Frontal cortex (tissue), 4 donors: ENCODE measurements at places on chromosomes 16 and 17.

DNA sequence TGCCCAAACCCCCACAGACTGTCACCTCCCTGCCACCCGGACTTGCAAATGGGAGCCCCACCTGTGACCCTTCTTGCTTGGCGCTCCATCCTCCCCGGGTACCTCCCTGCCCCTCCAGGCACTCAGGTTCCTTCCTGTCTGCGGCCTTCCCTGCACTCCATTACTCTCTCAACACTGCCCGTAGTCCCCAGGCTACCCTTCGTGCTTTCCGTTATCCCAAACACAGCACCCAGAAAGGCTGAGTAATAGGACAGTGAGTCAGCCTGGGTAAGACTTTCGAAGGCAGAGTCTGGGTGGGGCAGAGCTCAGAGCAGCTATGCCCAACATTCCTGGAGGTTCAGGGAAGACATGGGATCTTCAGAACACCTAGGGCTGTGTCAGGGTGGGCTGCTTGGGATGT, 16.6 kb upstream of the C16orf74 start:
- DNase-seq = no peak

GRCh38 chr16:14249291-14250032, 178.3 kb downstream of the MRTFB start:
- no peak for DNase-seq

- DNase-seq = no peak
Measured at GRCh38 chr16:88406096-88407041, 23.6 kb downstream of the ZNF469 start.

DNA sequence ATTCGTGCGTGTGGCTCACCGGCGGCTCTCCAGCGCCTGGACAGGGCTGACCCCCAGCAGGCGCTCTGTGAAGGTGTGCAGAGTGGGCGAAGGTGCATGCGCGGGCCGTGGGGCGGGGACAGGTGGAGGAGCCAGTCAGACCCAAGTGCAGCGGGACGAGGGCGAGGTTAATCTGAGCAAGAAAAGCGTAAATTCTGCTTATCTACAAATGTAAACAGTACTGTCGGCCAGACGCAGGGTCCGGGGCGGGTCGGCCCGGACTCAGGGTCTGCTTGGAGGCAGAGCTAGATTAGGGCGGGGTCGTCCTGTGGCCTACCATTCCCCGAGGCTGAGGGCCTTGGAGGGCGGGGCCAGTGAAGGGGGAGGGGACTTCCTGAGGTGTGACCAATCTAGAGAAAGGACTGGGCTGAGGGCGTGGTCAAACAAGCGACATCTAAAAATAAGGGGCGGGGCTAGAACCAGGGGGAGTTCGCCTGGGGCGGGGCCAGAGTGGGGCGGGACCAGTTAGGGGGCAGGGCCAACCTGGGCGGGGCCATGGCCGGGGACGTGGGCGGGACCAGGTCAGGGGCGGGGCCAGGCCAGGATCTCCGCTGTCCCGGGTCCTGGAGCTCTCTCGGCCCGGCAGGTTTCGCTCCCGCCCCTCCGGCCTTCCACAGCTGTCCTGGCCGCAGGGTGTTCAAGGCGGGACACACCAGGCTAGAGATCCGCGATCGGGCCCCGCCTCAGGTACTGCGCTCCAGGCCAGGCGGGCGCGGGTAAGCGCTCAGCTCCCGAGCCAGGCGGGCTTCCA, at the start of gene SEC14L5:
Gene SEC14L5 (plus strand): TSS at position 611 of the 790 bp plus-strand sequence. CDS start 994 bp downstream, outside the sequence.
- peak; percentile 98 for DNase-seq

DNA sequence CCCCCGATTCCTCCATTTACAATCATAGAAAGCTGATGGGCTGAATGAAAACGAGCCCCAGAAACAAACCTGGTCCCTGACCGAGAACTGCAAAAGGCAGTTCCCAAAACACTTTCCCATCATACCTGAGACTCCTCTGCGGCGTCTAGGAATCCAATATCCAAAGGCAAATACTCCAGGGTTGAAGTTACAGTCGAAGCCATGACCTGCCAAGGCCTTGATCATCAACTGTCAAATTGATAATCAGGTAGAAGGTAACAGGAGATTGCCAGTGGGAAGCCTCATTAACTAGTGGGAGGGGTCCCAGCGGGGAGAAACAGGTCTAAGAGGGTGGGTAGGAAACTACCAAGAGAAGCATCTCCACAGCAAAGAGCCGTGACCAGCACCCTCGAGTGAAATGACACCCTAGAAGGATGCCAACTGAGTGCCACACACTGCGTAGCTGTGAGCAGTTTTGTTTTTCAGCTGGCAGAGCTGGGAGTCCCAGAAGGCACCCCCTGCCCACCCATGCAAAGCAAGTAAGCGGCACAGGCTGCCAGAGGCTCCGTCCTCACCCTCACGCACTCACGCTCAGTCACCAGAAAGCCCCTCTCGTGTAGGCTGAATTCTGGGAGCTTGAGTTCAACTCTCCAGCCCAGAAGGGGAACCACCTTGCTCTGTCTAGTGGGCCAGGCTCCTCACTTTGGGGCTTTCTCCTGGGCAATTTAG, 146.1 kb downstream of the GAS7 start:
- DNase-seq = no peak

- DNase-seq = no peak
Measured at GRCh38 chr17:16439303-16439791, 24.0 kb downstream of the TRPV2 start.

DNA sequence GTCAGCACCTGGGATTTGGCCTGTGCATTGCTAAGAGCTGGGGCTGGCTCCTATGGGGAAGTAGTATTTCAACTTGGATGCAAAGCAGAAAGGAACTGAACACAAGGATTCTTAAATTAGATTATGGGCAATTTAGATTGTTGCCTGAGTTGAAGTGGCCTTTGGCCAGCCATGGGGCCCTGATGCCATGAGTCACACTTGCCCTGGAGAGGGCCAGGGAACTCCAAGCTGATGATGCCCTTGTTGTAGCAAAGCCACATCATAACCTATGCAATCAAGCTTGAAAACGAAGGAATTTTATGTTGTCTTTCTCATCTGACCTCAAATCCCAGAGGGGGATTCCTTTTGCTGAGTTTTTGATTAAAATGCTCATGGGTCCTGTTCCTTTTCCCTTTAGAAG, 3.9 kb upstream of the SPATA32 start:
- DNase-seq = no peak

DNA sequence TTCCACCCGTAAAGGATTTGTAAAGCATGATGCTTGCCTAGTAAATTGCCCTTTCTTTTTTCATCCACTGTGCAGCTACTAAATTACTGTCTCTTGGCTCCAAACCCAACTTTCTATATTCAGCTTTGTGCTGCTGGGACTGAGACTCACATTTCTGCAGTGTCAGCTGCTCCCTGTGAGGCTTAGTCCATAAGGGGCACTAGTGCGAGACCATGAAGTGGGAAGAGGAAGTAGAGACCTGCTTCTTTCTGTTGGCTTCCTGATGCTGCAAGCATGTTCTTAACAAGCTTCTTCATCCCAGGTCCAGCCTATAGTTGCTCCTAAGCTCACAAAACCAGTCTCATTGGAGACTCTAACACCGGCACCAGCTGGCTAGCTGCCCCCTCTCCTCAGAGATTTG, 74.9 kb upstream of the HS3ST2 start:
- no peak for DNase-seq

GRCh38 chr17:51029568-51030463, 90.9 kb downstream of the SPAG9 start:
- no peak for DNase-seq

DNA sequence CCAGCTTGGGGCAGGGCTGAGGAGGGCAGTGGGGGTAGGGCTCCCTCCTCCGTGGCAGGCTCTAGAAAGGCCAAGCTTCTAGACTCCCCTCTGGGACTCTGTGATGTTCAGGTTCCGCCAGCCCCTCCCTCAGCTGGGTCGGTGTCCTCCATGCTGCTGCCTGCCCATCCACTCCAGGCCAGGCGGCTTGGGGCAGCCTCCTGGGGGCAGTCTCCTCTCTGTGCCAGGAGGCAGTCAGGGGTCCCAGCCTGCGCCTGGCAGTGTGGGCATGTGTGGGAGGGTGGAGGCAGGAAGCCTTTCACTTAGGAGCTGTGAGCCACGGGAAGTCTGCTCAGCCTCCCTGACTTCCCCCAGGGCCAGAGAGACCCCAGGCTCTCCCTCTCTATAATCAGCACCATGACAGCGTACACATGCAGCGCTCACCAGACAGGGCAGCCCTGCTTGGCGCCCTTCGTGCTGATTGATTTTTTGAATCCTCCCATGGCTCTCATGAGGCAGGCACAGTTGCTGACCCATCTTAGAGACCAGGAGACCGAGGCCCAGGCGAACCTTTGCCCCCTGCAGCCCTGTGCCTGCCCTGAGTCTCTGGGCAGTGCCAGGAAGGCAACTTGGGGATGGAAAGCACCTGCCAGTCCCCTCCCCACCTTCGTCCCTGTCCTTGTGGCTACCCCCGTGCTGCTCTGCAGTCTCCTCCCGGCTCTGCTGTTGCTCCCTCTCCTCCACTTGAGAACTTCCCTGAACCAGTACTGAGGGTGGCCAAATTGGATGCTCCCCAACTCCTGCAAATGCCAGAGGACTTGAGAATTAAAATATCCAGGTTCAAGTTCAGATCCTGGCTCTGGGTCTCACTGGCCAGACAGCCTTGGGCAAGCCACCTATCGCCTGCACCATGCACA, 234.7 kb upstream of the GSE1 start:
- DNase-seq = no peak

DNA sequence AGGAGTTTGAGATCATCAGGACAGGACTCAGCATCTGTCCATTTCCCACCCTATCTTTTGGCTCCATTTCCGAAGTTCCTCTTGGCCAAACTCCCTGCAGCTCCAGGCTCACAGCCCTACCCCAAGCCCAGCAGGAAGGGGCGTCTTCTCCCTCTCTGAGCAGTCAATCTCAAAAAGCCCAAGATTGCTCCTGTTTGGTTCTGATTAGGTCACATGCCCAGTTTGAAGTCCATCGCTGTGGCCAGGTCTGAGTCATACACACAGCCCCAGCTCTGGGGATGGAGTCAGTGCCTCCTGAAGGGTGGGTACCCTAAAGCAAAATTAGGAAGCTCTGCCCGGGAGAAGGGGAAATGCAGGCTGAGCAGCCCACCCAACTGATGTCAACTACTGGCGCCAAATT, 23.9 kb downstream of the SNX20 start:
- DNase-seq = no peak

- DNase-seq = no peak
Measured at GRCh38 chr17:15890279-15890892, 54.5 kb upstream of the ADORA2B start.

- DNase-seq = peak; percentile 21
Measured at GRCh38 chr17:30922235-30923030, 688 bp downstream of the ADAP2 start.

DNA sequence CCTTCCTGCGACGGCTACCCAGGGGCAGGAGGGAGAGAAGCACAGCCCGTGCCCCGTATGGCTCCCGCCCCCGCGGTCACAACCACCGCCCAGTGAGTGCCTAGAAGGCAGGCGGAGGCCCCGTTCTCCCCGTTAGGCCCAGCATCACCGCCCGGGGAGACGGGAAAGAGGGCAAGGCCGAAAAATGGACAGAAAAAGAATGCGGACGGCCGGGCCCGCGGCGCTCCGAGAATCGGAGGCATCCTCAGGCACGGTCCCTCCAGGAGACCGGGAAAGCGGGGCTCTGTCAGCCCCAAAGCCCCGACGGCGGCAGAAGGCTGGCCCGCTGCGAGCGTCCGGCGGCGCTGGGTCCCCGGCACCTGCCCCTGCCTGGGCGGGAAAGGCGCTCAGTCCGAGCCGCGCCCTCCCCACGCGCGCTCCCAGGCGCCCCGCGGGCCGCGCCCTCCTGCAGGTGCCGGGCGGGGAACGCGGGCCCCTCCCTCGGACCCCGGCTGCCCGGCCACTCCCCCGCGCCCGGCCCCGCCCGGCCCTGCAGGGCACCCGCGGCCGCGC, 407 bp downstream of the MCRIP1 start:
- no peak for DNase-seq

DNA sequence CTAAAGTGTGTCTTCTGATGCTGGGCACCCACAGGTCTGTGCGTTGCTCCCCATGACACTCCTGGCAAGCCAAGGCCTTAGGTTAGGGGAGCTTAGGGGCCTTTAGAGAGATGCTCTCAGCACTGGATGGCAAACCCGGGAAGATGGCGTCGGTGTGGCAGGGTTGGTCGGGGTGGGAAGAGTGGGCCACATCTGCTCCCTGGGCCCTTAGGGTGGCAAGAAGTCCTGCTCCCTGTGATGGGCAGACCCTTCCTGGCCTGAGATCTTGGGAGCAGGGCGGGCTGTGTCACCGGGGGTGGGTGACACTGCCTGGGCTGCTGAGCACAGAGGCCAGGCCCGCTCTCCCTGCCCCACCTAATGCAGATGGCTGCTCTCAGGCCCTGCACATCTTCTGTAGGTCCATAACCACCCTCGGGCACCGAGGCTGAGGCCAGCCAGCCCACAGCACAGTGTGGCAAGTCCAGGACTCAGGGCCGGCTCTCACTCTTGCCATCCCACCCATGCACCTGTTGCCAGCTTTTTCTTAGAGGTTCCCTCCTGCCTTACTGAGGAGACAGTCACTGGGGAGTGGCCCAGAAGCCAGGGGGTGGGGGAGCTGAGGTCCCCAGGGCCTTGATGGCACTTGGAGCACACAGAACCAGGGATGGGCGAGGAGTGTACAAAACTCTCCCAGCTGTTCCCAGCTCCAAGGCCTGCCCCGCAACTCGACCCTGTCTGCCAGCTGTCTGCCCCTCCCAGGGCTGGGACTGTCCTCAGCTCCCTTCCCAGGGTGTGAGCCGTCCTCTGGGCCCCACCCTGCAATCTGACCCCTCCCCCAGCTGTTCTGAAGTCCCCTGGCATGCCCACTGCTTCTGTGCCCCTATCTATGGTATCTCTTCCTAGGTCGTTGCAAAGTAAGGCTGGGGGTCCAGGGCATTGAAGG, 4.4 kb upstream of the MTSS2 start:
- no peak for DNase-seq

- no peak for DNase-seq
Measured at GRCh38 chr17:78738278-78738677, 43.8 kb downstream of the CYTH1 start.

GRCh38 chr16:16067127-16067526, 117.7 kb downstream of the ABCC1 start:
- no peak for DNase-seq

GRCh38 chr17:60586288-60586974, 13.6 kb upstream of the PPM1D start:
- no peak for DNase-seq

- no peak for DNase-seq
Measured at GRCh38 chr17:6554871-6555330, 1.5 kb downstream of the PITPNM3 start.

GRCh38 chr16:5027575-5028235, 6.0 kb downstream of the NAGPA start:
- no peak for DNase-seq

DNA sequence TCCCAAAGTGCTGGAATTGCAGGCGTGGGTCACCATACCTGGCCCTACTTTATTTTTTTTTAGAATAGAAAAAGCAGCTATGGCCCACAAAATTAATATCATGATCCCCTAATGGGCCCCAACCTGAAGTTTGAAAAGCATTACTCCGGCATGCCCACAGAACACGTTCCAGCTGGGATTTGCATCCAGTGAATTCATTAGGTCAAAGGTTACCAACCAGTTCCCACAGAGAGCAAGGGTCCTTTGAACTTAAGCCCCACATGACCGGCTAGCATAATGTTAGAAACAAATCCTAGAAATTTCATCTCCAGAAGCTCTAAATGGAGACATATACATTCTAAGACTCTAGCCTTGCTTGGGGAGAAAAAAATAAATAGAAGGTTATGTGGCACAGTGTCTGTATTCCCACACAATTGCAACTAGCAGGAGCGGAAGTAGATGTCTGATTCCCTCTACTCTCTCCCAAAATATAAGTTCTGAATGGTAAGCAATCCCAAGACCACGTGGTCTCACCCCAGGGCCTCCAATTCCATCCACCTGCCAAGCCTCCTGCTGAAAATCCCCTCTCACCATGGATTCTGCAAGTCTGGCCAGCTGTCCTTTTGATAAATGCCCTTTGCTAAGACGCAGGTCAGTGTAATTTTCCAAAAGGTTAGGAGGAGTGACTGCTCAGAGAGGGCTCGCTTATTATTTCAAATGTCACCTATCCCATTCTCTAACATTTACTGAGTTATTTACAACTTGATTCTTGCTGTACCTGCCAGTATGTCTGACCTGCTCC, 395.8 kb downstream of the NPIPA8 start:
- DNase-seq = no peak
